ENCODE measurements at places on chromosomes 6 and 20. TPM values are rescaled to one million over a fixed set of nuclear protein-coding genes. Genes with fewer than 3 reads are reported as not detected.

DNA sequence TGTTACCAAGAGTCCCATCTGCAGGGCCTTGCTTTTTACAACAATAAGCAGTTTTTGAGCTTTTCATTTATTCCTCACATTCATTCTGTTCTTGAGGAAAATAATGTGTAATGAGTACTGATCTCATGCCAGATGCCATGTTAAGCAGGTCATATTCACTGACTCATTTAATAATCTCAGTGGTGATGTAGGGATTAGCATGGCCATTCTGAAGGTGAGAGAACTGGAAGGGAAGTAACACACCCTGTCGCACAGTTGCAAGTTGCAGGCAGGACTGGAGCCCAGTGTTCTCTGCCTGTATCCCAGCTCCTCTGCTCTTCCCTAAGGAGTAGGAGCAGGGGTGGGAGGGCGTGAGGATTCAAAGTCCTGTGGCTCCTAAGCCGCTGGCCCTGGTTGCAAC, 5.6 kb downstream of the PCIF1 start:
- H3K4me1 ChIP-seq: peaks cover 7% of the 10 kb centered on the region
- no peak for DNase-seq
- no peaks in the 10 kb centered on the region for H3K27me3 ChIP-seq
- no peak overlapping the region for H3K4me3 ChIP-seq

- no peak overlapping the region for H3K4me3 ChIP-seq
- H3K27ac ChIP-seq: no peak overlapping the region
Measured at GRCh38 chr6:22132656-22133055, 164.2 kb downstream of the PRL start.

DNA sequence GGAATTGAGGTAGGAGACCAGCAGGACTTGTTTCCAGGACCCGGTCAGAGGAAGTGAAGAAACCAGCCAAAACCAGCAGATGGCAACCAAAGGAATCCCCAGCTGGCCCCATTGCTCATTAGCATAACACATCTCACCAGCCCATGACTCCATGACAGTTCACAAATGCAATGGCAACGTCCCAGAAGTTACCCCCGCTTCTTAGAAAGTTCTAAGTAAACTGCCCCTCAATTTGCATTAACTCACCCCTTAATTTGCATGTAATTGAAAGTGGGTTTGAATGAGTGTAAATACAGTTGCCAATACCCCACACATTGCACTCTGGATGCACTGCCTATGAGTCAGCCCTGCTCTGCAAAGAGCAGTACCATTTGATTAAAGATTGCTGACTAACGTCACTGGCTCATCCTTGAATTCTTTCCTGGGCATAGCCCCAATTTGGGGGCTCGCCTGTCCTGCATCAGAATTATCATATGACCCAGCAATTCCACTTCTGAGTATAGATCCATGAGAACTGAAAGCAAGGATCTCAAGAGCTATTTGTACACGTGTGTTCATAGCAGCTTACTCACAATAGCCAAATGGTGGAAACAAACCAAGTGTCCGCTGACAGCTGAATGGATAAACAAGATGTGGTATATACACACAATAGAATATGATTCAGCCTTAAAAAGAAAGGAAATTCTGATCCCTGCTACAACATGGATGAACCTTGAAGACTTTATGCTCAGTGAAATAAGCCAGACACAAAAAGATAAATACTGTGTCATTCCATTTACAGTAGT, 36.4 kb downstream of the MYLK4 start:
- H3K27ac ChIP-seq: no peak overlapping the region
- no peaks in the 10 kb centered on the region for H3K4me1 ChIP-seq
- H3K4me3 ChIP-seq: no peak overlapping the region
- no peak for DNase-seq

DNA sequence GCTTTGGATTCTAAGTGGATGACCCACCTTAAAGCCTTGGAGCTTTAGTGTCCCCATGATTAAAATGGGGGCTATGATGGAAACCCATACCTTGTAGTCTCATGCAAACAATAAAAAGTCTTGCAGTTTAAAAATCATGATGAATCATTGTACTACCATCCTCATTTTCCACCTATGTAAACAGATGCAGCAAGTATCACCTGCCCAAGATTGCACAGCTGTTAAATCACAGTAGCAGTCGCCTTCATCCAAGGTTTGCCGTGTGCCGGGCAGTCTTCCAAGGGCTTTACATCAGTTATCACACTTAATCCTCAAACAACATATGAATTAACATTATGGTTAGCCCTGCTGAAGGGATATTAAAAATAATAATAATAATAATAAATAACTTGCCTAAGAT, 210.3 kb downstream of the FOXA2 start:
- H3K4me1 ChIP-seq: no peaks in the 10 kb centered on the region
- no peak overlapping the region for H3K4me3 ChIP-seq
- no peak for DNase-seq
- peaks cover 44% of the 10 kb centered on the region for H3K27me3 ChIP-seq

- no peaks in the 10 kb centered on the region for H3K27me3 ChIP-seq
- H3K4me1 ChIP-seq: peaks cover 3% of the 10 kb centered on the region
- peak overlapping the region; percentile 46 for H3K4me3 ChIP-seq
- H3K27ac ChIP-seq: peak overlapping the region; percentile 81
- no peaks in the 10 kb centered on the region for H3K36me3 ChIP-seq
Measured at GRCh38 chr6:16803294-16804200, 42.3 kb upstream of the ATXN1 start.

DNA sequence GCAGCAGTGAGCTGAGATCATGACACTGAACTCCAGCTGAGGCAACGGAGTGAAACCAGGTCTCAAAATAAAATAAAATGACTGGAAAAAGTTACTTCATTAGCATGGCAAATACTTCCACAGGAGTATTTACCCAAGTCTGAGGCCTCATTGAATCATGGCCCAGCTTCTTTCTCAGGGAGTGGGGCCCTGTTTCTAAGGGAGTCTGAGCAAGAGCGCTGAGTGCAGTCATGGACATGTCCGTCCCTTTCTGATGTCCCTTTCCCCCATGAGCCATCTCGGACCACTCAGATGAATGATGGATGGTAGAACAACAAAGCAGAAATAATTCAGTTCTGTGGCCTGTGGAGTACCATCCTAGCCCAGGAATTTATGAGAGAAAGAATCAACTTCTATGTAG, 7.8 kb upstream of the DTD1 start:
- H3K36me3 ChIP-seq: no peaks in the 10 kb centered on the region
- no peak for DNase-seq
- H3K4me1 ChIP-seq: no peaks in the 10 kb centered on the region
- H3K4me3 ChIP-seq: no peak overlapping the region
- H3K27me3 ChIP-seq: no peaks in the 10 kb centered on the region

DNA sequence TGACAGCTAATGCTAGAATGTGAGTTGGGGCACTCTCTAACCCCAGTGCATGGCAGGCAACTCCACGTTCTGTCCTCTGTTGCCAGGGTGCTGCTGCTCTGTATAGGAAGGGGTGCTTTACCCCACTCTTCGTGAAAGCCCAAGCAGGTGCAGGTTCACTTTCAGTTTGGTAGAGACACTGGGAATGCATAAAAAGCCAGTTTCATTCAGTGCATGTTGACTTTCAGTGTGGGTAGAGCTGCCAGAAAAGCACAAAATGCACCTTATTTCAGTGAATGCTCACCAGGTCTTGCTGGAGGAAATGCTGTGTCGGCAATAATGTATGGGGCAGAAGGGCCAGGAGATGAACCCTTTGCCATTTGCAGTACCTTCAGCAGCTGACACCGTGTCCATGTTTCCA, 62.1 kb upstream of the ADGRB3 start:
- H3K4me3 ChIP-seq: no peak overlapping the region
- no peaks in the 10 kb centered on the region for H3K36me3 ChIP-seq
- no peaks in the 10 kb centered on the region for H3K4me1 ChIP-seq
- H3K27me3 ChIP-seq: no peaks in the 10 kb centered on the region

DNA sequence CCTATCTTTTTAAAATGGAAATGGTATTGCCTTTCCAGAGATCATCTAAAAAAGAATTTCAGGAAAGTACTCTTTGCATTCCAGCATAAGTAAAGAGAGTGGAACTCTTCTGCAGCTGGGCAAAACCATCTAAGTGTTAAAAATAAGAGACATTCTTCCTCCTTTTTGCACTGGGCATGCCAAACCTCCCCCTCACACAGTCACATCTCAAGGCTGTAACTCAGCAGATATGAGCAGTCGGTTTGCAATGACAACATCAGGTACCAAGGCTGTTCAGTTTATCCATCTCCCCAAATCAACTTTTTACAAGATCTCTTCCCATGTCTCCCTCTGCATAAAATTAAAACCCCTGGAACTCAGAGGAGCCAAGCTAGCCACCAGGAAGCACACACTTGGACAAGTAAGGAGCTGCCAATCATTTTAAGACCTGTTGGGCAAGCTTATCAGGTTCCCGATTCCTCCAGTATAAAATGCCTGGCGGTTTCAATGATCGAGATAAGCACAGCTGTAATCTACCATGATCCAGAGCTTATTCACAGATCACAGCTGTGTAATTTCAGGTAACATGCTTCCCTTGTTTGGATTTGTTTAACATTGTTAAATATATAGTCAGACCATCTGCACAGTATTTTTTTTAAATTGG, 23.2 kb downstream of the ID4 start:
- DNase-seq: no peak
- no peaks in the 10 kb centered on the region for H3K36me3 ChIP-seq
- no peaks in the 10 kb centered on the region for H3K4me1 ChIP-seq

- DNase-seq: no peak
- no peaks in the 10 kb centered on the region for H3K36me3 ChIP-seq
- H3K27me3 ChIP-seq: no peaks in the 10 kb centered on the region
- no peak overlapping the region for H3K27ac ChIP-seq
- H3K4me3 ChIP-seq: no peak overlapping the region
Measured at GRCh38 chr6:163489584-163489983, 75.1 kb downstream of the QKI start.

DNA sequence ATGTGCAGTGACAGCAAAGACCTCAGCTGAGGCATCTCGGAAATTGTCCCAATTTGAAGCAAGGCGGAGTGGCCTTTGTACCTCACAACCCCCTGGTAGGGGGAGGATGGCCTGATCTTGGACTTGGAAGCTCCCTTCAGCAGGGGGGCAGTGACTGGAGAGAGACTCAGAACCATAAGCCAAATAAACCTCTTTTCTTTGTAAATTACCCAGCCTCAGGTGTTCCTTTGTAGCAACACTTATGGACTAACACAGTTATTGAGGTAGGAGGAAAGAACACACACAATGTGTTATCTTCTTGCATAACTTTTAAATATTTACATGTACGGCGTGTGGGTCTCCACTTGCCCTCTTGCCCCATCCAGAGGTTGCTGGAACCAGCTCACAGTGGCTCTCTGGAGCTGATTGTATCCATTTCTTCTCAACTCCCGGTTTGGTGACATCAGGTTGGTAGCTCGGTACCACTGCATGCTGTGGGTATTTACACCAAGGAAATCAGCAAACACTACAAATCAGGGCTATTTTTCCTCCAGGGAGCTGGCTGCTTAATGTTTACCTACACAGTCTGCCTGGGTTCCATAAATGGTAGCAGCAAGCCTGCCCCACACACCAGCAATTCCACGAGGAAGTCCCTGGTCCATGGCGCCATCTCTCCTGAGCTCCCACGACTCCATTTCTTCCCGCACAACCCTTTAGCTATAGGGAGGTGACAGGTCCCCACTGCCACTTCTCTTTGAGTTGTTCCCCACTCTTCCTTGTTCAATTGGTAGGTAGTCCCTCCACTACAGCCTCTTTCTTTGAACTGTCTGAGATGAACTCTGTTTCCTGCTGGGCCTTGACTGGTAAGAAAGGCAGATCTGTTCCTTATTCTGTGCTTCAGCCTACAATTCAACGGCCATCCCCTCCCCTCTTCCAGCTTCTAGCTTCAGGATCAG, 54.3 kb upstream of the TASP1 start:
- H3K4me3 ChIP-seq: no peak overlapping the region
- no peaks in the 10 kb centered on the region for H3K27me3 ChIP-seq
- H3K27ac ChIP-seq: no peak overlapping the region
- no peaks in the 10 kb centered on the region for H3K4me1 ChIP-seq
- DNase-seq: no peak

- H3K27me3 ChIP-seq: no peaks in the 10 kb centered on the region
- peaks cover 46% of the 10 kb centered on the region for H3K4me1 ChIP-seq
- peak overlapping the region; percentile 98 for H3K4me3 ChIP-seq
- H3K27ac ChIP-seq: peak overlapping the region; percentile 96
Measured at GRCh38 chr6:16129623-16130401, 926 bp downstream of the MYLIP start.

- no peak overlapping the region for H3K27ac ChIP-seq
- peaks cover 16% of the 10 kb centered on the region for H3K4me1 ChIP-seq
- H3K4me3 ChIP-seq: no peak overlapping the region
- H3K27me3 ChIP-seq: no peaks in the 10 kb centered on the region
Measured at GRCh38 chr6:36577301-36577700, 16.9 kb upstream of the SRSF3 start.

DNA sequence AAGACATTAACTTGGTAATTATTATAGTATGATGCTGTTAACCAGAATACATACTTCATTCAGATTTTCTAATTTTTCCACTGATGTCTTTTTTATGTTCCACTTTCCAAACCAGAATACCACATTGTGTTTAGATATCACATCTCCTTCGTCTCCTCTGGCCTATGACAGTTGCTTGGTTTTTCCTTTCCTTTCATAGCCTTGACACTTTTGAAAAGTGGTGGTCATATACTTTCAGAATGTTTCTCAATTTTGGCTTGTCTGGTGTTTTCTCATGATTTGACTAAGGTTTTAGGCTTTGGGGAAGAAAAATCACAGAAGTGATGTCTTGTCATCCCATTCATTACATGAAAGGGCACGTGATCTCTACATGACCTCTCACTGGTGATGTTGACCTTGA, 24.3 kb upstream of the RIMS4 start:
- no peak overlapping the region for H3K4me3 ChIP-seq
- DNase-seq: no peak
- peaks cover 19% of the 10 kb centered on the region for H3K27me3 ChIP-seq
- H3K4me1 ChIP-seq: no peaks in the 10 kb centered on the region
- no peaks in the 10 kb centered on the region for H3K36me3 ChIP-seq

- no peak overlapping the region for H3K4me3 ChIP-seq
- no peaks in the 10 kb centered on the region for H3K36me3 ChIP-seq
- H3K27me3 ChIP-seq: no peaks in the 10 kb centered on the region
- H3K4me1 ChIP-seq: peaks cover 6% of the 10 kb centered on the region
Measured at GRCh38 chr6:106318851-106319250, 6.7 kb downstream of the ATG5 start.

DNA sequence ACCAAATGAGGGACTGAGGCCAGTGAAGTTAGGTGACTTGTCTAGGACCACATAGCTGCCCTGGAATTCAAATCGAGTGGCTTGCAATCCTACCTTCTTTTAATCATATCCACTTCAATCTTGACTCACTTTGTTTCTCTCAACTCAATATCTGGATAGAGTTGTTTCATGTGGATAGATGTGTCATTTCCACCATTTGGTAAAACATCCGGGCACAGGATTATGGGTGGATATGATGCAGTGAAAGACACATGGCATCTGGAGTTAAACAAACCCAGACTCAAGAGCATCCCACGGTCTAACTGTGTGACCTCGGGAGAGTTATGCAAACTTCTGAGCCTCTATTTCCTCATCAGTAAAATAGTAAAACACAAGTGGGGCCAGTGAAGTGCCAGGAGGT, 103.6 kb upstream of the CNKSR3 start:
- H3K36me3 ChIP-seq: no peaks in the 10 kb centered on the region
- H3K4me1 ChIP-seq: no peaks in the 10 kb centered on the region
- H3K27ac ChIP-seq: no peak overlapping the region
- H3K27me3 ChIP-seq: no peaks in the 10 kb centered on the region

ADGB gene
- total RNA-seq: not detected

Measured in heart right ventricle (tissue), 16 donors.